ENCODE measurements at places on chromosomes 3 and 15. TPM values are rescaled to one million over a fixed set of nuclear protein-coding genes. Genes with fewer than 3 reads are reported as not detected.

IMPG2 gene
- total RNA-seq, result under 0.01 TPM

GOLGA6D gene
- not detected for total RNA-seq

MUC20 gene
- 7.3 TPM for total RNA-seq

HYKK gene
- total RNA-seq, result 8.6 TPM

HMCES gene
- 39.3 TPM for total RNA-seq

TICRR gene
- total RNA-seq, result not detected
